ENCODE measurements at places on chromosomes 7 and 10. TPM values are rescaled to one million over a fixed set of nuclear protein-coding genes. Genes with fewer than 3 reads are reported as not detected.

METTL27 gene
- polyA plus RNA-seq, result 2.1 TPM

DNA sequence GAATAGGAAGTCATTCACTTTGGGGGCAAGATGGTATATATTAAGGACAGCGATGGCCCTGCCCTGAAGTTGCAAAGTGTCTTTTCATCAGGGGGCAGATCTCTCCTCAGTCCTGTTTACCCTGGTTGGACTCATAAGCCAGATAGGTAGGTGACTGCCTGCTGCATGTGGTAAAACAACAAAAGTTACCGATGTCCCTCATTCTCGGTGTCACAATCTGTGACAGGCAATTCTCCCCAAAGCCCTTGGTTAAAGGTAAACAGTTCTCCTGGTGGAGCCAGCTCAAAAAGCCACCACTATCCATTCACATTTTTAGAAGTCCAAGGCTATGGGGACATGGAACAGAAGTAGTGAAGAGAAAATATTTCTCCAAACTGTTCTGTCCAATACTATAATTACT, 9.9 kb upstream of the SLC25A13 start:
- no peak for DNase-seq

GRCh38 chr10:63391812-63392211, 74.0 kb downstream of the JMJD1C start:
- no peak for DNase-seq

DNA sequence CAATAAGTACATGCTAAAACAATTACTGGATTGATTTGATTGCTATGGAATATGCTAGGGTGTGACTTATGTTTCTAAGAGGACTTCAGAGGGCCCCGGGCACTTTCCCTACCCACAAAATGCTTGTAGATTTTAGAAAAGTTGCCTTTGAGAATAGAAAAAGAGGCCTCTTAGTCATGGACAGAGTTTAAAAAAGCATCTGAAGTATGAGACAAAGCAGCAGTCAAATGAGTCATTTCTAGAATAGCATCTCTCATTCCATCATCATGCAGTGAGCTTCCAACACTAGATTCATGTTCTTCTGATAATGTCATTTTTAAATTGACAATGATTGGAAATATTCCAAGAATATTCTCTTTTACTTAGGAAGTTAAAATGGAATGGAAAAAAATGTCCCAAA, 675.1 kb upstream of the PCDH15 start:
- no peak for DNase-seq

SDK1 gene
- 2.5 TPM for polyA plus RNA-seq

GRCh38 chr7:11655163-11655562, 176.8 kb downstream of the THSD7A start:
- no peak for DNase-seq

ZDHHC16 gene
- polyA plus RNA-seq, result 60.2 TPM

- DNase-seq, result no peak
Measured at GRCh38 chr10:44862006-44862751, 49.0 kb upstream of the TMEM72 start.

GRCh38 chr10:123967626-123968243, 76.1 kb upstream of the CPXM2 start:
- peak; percentile 37 for DNase-seq

ELMO1 gene
- polyA plus RNA-seq, result 0.12 TPM

FAM13C gene
- polyA plus RNA-seq, result 0.17 TPM

AKR1D1 gene
- not detected for polyA plus RNA-seq

NXPH1 gene
- not detected for polyA plus RNA-seq

DNA sequence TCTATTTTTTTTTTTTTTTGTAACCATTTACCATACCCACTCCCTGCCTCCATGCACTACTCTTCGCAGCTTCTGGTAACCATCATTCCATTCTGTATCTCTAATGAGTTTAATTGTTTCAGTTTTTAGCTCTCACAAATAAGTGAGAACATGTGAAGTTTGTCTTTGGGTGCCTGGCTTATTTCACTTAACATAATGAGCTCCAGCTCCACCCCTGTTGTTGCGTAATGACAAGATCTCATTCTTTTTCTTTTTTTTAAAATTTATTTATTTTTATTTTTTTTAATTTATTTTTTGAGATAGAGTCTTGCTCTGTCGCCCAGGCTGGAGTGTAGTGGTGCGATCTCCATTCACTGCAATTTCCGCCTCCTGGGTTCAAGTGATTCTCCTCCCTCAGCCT, 142.3 kb upstream of the PCLO start:
- DNase-seq, result no peak

AKR1C3 gene
- 36.3 TPM for polyA plus RNA-seq

FKBP6 gene
- polyA plus RNA-seq, result not detected

AKR1C8 gene
- polyA plus RNA-seq, result not detected

- DNase-seq, result no peak
Measured at GRCh38 chr10:113149626-113150025, 199.6 kb downstream of the TCF7L2 start.

GRCh38 chr10:98030991-98031431, 590 bp upstream of the CRTAC1 start:
- DNase-seq, result peak; percentile 3

- no peak for DNase-seq
Measured at GRCh38 chr7:121529003-121529402, 132.9 kb upstream of the FAM3C start.

PRLHR gene
- polyA plus RNA-seq, result not detected

DNA sequence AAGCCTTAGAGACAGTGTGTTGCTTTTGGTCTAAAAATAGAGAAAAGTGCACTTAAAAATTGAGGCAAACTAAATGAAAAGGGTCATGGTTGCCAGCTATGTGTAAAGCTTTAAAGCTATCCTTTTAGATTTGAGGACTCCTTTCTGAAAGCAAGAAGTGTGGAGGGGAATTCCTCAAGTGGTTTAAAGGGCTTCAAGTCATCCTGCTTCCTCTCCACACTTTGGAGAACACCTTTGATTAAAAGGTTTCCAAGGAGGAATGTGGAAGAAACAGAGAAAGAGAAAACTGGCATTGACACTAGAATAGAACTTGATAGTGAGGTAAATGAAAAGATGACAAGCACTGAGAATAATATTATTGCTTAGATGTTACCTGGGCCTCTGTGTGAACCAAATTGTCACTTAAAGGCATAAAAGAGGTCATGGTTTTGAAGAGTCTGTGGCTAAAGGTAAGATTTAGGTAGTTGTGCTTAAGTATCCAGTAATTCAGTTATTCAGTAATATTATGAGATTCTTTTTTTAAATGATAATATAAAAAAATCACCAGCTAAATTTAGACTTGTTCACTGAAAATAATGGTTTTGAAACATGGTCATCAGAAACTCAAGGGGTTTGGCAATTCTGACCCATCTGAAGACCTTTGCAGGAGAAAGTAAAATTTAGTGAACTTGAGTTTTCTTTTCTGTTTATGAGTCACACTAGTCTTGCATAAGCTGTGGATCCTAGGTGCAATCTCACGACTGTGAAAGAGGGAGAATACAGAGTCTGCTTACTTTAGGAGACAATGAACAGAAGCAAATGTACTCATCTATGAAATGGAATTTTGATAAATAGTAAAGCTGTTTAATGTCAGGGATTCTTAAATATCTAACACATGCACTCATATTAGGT, 466.0 kb downstream of the KIF20B start:
- DNase-seq, result peak; percentile 75

- DNase-seq, result no peak
Measured at GRCh38 chr7:115679423-115679822, 351.1 kb downstream of the TFEC start.

DNA sequence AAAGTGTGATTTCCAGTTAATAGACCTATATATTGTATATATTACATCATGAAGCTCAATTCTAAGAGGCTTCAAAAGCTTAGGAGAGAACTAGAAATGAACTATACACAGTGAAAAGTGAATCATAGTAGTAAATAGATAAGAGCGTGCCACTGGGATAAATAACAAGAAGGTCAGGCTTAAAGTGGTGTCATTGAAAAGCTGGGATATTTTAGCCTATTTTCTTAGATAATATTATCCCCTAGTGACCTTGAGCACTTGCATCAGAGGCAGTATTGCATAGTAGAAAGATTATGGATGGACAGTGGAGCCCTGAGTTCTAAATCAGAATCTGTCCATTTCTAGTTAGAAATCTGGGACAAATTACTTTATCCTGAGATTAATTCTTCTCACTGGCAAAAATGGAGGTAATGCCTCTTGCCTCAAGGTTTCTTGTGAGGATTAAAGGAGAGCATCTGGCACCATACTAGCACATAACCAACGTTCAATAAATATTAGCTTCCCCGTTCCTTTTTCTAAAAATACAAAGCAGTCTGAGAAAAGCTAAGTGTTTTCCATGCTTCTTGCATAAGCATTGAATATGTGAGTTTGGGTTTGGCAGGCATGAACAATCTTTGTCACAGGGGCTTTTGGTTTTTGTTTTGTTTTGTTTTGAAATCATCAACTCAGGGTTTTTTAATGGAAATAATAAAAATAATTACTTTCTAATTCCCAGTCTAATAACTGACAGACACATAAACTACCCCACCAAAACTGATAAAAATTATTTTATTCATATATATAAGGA, 27.3 kb upstream of the MACC1 start:
- peak; percentile 28 for DNase-seq

SPDYE1 gene
- polyA plus RNA-seq, result not detected

GRCh38 chr7:148697256-148698006, 1.3 kb upstream of the CUL1 start:
- DNase-seq, result peak; percentile 44

GRCh38 chr10:16968416-16969041, 151.3 kb upstream of the RSU1 start:
- DNase-seq, result peak; percentile 81

HOXA9 gene
- polyA plus RNA-seq, result 0.11 TPM

ADGRA1 gene
- polyA plus RNA-seq, result not detected

GRCh38 chr7:26365901-26366275, 74.2 kb downstream of the SNX10 start:
- DNase-seq, result no peak

DNA sequence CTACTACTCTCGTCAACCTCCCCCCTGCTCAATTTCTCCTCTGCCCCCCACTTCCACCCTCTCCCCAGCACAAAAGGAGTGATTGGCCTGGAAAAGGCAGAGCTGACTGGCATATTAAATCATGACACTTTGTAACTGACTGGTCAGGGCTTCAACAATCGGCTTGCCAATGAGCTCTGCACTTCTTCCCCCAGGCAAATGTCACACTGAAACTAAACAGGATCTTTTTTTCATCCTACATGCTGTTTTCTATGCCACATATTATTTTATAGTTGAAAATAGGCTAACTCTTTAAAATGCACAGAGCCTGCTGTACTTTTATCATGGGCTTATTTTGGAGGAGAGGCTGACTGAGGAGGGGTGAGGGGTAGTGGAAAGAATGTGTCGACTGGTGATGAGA, 295.2 kb downstream of the TCF7L2 start:
- no peak for DNase-seq

ESYT2 gene
- 66.0 TPM for polyA plus RNA-seq

DNA sequence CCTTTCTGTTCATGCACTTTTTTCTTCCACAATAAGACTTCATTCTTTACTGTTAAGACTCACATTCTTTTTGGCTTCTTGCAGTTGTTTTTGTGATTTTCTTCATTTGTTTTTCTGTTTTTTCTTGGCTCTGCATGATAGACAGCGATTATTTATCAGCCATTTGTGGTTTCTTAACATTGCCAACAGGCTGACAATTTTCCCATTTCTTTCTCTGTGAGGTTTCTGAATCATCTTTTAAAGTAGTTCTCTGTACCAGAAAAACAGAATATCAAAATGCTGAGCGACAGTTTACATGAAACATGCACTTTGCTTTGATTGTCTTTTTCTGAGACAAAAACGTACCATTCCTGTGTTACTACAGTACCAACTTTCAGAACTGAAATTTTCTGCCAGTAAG, 334.2 kb upstream of the MAGI2 start:
- DNase-seq, result no peak

- no peak for DNase-seq
Measured at GRCh38 chr7:74320645-74321221, 31.5 kb downstream of the CLIP2 start.

GRCh38 chr7:8511855-8512254, 78.4 kb downstream of the NXPH1 start:
- DNase-seq, result no peak

All from fibroblast of lung (primary cell).